ENCODE measurements at places on chromosomes 1 and 21.

- H3K27ac ChIP-seq: no peak overlapping the region
- H3K36me3 ChIP-seq: no peaks in the 10 kb centered on the region
- H3K4me1 ChIP-seq: peaks cover 12% of the 10 kb centered on the region
- no peak for DNase-seq
- no peaks in the 10 kb centered on the region for H3K27me3 ChIP-seq
- H3K4me3 ChIP-seq: no peak overlapping the region
Observed at GRCh38 chr1:41734201-41734970, 184.3 kb downstream of the HIVEP3 start.

- H3K4me3 ChIP-seq: no peak overlapping the region
- H3K36me3 ChIP-seq: no peaks in the 10 kb centered on the region
- no peaks in the 10 kb centered on the region for H3K4me1 ChIP-seq
- no peak overlapping the region for H3K27ac ChIP-seq
- DNase-seq: no peak
Observed at GRCh38 chr1:153353226-153353947, 4.3 kb upstream of the S100A9 start.

DNA sequence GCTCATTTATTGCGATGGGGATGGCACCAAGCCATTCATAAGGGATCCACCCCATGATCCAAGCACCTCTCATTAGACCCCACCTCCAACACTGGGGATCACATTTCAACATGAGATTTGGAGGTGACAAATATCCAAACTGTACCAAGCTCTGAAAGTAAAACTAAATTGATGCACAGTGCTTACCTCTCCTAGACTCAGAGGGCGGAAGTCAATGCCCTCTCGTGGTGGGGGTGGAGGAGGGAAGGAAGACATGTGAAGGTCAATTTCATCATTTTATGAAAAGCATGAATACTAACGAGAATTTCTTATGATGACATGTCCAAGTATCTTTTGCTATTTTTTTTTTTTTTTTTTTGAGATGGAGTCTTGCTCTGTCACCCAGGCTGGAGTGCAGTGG lies 120.0 kb downstream of the PGBD5 start:
- no peaks in the 10 kb centered on the region for H3K36me3 ChIP-seq
- no peaks in the 10 kb centered on the region for H3K27me3 ChIP-seq
- H3K4me3 ChIP-seq: no peak overlapping the region
- no peak overlapping the region for H3K27ac ChIP-seq
- DNase-seq: no peak

- no peaks in the 10 kb centered on the region for H3K4me1 ChIP-seq
- H3K27me3 ChIP-seq: peaks cover 5% of the 10 kb centered on the region
- H3K4me3 ChIP-seq: no peak overlapping the region
Observed at GRCh38 chr1:117582451-117582850, 23.4 kb upstream of the TENT5C start.

DNA sequence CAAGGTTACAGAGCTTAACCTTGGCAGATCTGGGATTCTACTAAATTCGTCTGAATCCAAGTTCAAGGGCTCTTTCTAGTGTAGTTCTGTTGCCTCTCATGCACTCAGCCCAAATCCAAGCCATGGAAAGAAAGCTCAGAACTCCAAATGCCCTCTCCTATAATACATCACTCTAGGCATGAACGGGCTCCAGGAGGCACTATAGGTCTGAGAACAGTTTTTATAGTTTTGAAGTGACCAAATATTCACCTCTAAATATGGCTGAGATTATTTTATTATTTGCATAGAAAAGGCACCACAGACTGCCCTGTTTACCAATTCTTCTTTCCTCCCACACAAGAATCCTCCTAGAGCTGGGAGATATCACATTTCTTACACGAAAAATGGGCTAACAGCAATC lies 327.9 kb upstream of the BEND5 start:
- H3K27ac ChIP-seq: no peak overlapping the region
- no peak for DNase-seq
- H3K36me3 ChIP-seq: no peaks in the 10 kb centered on the region

DNA sequence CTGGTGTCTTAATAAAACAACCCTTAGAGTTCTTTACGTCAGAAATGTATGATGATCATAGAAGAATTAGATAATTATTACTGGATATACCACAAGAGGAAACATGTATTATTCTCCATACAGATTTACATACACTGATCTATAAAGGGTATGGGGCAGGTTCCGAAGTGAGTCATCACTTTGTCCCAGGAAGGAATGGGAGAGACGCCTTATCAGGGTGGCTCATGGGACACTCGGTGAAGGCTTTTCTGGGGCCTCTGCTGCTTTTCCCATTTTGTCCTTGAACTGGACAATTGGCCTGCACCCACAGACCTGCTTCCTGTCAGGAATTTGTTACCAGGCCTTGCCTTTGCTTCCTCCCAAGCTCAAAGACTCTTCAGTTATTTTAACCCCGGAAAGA lies 233.8 kb upstream of the RUNX1 start:
- no peak overlapping the region for H3K4me3 ChIP-seq
- no peaks in the 10 kb centered on the region for H3K4me1 ChIP-seq
- no peaks in the 10 kb centered on the region for H3K27me3 ChIP-seq
- DNase-seq: no peak
